ENCODE measurements at places on chromosomes 12 and 14. TPM values are rescaled to one million over a fixed set of nuclear protein-coding genes. Genes with fewer than 3 reads are reported as not detected.

GRCh38 chr12:27508736-27509431 is 15.1 kb upstream of the PPFIBP1 start:
- no peak for DNase-seq

Gene NR1H4
- total RNA-seq: 0.13 TPM

Gene KRT4
- total RNA-seq: not detected

Gene NEUROD4
- not detected for total RNA-seq

Gene MYF6
- not detected for total RNA-seq

Gene LRCOL1
- total RNA-seq: not detected

Gene MYO1H
- not detected for total RNA-seq

DNA sequence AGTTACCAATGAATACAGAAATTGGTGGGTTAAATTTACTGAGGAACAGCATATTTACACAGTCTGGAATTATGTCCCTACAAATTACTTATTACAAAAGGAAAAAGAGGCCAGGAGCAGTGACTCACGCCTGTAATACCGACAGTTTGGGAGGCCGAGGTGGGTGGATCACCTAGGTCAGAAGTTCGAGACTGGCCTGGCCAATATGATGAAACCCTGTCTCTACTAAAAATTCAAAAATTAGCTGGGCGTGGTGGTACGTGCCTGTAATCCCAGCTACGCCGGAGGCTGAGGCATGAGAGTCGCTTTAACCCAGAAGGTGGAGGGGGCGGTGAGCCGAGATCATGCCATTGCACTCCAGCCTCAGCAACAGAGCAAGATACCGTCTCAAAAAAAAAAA is 52.6 kb downstream of the HECTD1 start:
- DNase-seq: no peak

GRCh38 chr14:71532344-71532743 is 399.9 kb upstream of the RGS6 start:
- DNase-seq: no peak

Gene OR4N2
- total RNA-seq: not detected

DNA sequence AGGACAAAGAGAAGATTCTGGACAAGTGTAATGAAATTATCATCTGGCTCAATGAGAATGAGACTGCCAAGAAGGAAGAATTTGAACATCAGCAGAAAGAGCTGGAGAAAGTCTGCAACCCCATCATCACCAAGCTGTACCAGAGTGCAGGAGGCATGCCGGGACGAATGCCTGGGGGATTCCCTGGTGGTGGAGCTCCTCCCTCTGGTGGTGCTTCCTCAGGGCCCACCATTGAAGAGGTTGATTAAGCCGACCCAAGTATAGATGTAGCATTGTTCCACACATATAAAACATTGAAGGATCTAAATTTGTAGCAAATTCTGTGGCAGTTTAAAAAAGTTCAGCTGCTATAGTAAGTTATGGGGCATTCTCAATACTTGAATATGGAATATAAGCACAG is 174.3 kb upstream of the CCND2 start:
- no peak for DNase-seq

DNA sequence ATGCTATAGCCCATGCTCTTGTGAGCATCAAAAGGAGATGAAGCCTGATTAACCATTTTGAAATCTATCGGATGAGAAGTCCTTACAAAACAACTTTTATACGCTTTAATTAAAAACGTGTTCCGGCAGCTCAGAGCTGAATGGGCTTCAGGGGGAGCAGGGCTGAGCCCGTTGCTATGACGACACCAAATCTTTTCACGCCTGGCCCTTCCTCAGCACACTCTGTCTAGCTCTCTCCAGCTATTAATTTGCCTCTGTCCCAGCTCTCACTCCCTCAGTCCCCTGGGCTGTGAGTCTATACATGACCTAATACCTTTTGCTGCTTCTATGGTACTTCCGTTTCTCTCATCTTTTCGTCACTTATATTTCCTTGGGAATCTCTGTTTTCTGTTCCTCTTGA is 15.8 kb downstream of the FOXA1 start:
- no peak for DNase-seq

DNA sequence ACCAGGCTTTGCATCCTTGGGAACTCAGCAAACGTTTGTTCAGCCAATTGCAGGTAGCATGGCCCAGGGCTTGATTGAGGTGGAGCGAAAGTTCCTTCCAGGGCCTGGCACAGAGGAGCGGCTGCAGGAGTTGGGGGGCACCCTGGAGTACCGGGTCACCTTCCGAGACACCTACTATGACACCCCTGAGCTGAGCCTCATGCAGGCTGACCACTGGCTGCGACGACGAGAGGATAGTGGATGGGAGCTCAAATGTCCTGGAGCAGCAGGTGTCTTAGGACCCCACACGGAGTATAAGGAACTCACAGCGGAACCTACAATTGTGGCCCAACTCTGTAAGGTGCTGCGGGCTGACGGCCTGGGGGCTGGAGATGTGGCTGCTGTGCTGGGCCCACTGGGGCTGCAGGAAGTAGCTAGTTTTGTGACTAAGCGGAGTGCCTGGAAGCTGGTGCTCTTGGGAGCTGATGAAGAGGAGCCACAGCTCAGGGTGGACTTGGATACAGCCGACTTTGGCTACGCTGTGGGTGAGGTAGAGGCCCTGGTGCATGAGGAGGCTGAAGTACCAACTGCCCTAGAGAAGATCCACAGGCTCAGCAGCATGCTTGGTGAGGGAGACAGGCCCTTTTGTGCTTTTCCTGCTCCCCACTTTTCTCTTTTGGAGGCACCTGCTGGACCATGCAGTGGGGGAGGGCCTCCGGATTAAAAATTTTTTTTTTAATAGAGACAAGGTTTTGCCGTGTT is 799 bp downstream of the THTPA start:
- no peak for DNase-seq

DNA sequence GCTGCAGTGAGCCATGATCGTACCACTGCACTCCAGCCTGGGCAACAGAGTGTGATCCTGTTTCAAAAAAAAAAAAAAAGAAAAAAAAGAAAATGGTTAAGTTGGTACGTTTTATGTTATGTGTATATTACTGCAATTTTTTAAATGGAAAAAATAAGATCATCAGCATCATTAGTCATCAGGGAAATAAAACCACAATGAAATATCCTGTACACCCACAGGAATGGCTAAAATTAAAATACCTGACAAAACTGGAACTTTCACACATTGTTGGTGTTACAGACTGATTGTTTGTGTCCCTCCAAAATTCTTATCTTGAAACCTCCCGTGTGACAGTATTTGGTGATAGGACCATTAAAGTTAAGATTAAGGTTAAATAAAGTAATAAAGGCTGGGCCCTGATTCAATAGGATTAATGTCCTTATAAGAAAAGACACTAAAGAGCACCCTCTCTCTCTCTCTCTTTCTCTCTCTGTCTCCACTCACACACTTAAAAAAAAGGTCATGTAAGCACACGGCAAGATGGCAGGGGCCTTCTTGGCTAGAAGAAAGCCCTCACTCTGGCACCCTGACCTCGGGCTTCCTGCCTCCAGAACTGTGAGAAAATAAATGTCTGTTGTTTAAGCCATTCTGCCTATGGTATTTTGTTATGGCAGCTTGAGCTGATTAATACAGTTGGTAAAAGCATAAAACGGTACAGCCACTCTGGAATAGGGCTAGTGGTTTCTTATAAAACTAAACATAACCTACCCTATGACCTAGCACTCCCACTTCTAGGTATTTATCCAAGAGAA is 48.3 kb upstream of the ZFP36L1 start:
- no peak for DNase-seq

GRCh38 chr12:42981379-42981778 is 391.8 kb upstream of the PRICKLE1 start:
- no peak for DNase-seq

DNA sequence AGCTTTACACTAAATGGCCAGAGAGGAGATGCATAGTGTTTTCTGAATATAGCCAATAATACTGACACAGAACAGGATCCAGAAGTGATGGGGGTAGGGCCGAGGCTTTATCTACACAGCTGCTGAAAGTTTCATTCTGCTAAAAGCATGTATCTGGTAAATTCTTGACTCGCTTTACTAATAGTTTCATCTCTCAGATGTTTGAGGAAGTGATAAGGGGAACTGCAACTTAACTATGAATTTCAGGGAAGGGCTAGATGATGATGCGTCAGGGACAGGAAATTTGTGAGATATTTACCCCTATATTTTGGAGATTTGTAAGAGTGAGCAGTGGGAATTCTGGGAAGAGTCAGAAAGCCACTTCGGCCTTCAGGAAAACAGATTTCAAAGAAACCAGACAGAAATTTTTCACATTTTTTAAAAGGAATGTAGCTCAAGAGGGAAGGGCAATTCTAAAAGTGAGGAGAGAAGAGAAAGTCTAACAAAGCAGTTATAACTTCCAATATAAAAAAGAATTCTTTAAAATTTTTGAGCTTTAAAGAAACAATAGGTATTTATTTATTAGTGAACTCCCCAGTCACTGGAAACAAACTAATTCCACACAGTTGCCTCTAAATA is 243.1 kb downstream of the BCAT1 start:
- no peak for DNase-seq

Gene ZDHHC17
- 30.0 TPM for total RNA-seq

GRCh38 chr14:104016873-104017650 is 68.4 kb upstream of the ASPG start:
- DNase-seq: no peak

DNA sequence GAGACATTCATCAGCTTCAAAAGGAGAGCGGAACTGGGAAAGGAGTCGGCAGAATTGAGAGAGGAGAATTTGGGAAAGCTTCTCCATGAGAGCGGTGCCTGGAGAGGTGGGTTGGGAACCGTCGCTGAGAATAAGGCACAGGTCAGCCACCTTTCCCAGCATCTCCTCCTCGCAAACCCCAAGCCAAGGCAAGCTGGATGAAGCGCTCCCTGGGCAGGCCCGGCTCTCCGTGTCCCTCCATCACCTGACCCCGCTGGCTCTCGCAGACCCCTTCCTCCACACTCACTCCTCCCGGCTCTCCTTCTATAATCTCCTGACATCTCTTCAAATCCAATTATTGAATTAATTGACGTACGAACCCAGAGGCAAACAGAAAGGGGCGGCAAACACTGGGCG is 18.9 kb upstream of the ATP5MC2 start:
- no peak for DNase-seq

DNA sequence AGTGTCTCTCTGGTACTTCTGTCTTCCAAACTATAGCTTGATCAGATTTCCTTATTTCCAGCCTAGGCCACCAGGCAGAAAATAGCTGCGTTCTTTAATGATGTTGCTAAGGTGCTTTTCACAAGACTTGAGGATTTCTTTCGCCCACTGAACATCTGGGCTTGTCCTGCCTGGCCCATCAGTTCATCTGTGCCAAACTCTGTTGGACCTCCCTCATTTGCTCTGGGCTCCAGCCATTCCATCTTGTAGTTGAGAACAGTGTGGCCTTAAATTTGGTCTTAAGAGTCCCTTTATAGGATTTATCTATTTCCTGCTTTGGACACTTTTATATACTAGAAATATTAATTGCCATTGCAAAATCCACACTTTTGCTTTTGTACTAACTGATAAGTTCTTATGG is 109.6 kb downstream of the TTLL5 start:
- no peak for DNase-seq

Gene RAD9B
- 1.2 TPM for total RNA-seq
